ENCODE measurements at places on chromosomes 2 and 18.

GRCh38 chr18:40926679-40927078, 1028.4 kb upstream of the PIK3C3 start:
- no peak for DNase-seq

DNA sequence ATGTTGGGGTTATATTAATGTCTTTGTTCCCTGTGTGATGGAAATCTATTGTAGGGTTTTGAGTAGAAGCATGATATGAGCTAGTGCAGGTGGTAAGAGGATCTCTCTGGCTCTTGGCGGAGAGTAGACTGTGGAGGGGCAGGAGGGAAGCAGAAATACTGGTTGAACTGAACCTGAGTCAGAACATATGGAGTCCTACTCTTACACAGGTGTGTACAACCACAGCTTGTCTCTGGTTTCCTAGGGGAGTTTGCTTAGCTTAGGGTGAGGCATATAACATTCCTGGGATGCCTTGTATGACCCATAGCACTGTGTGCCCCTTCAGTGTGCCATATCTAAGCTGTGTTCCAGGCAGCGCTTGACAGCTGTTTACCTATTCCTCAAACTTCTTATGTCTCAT, 97.3 kb upstream of the GCFC2 start:
- DNase-seq = no peak

DNA sequence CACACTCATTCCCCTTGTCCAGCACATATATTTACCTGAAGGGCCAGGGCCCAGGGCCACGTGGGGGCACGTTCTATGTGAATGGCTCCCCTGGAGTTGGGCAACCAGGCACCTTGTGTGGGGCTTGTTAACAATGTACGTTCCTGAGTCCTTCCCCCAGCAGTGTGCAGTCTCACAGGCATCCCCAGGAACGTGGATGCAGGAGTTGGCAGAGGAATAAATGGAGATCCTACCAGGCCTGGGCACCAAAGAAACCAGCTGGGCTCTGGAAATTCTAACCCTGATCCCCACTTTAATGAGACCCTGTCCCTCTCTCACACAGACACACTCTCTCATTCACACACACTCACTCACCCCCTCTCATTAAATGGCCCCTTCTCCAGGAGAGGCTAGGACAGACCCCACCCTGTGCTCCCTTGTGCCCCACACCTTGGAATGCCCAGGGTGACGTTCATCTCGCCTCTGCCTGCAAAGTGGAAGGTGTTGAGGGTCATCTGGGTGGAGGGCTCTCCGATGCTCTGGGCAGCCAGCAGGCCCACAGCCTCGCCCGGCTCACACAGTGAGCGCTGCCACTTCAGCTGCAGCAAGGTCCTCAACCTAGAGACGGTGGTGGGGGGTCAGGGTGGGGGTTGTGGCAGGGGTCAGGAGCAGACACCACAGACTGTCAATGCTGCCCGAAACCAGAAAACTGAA, 65.6 kb downstream of the POLR1A start:
- DNase-seq = no peak

GRCh38 chr2:91477731-91478672, 2786.5 kb downstream of the RPIA start:
- no peak for DNase-seq

DNA sequence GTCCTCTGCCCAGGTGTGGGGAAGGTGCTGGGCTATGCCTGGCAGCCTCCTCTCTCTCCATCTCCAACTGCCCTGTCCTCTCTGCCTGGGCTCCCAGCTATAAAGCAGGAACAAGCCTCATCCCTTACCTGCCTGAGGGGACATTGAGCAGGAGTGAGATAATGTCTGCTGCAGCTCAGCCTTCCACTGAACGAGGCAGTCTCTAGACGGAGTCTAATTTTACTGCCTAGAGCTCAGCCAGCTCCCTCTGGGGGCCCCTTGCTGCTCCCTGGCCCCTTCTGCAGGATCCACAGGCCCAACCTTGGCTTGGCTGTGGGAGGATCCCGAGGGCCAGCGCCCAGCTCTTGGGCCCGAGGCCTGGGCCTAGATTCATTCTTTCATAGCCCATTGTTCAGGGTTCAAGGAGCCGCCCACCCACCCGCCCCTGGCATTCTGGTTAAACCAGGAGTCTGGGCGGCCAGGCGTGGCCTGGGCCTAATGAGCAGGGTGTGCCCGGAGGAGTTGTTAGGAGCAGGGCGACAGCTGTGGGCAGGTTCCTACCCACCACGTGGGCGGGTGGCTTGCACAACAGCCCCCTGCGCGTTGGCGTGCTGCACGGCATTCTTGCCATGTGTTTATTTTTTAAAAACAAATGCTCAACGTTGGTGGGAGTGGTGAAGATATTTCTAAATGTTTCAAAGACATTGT, 44.6 kb downstream of the FOSL2 start:
- DNase-seq = no peak

- DNase-seq = no peak
These were observed 229.2 kb upstream of the TFPI start for GRCh38 chr2:187783446-187783845.

DNA sequence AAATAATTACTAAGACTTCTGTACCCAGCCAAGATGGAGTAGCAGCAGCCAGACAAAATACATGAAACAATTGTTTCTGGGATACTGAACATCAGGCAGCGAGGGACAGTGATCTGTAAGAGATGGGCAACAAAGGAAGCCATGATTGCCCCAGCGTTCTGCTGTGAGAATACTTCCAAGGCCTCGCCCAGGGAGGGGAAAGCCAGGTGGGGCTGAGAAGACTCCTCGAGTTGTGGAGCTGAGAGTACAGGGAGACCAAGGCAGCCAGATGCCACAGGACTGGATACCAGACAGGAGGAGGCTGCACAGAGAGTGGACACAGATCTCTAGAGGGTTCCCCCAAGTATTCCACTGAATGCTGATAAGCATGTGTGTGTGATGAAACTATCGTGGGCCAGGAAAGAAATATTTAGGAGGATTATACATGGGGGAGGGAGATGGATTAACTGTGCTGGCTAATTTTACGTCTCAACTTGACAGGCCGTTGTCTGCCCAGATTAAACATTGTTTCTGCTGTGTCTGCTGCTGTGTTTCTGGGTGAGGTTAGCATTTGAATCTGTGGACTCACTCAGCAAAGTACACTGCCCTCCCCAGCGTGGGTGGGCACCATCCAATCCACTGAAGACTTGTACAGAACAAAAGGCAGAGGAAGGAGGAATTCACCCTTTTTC, 10.2 kb upstream of the LIMS2 start:
- DNase-seq = no peak

DNA sequence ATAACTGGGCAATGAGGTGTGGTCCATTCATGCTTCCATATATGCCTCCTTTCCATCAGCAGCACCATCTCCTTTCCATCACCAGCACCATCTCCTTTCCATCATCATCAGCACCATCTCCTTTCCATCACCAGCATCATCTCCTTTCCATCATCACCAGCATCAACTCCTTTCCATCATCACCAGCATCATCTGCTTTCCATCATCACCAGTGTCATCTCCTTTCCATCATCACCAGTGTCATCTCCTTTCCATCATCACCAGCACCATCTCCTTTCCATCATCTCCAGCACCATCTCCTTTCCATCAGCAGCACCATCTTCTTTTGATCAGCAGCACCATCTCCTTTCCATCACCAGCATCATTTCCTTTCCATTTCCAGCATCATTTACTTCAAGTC, 297.5 kb upstream of the SPHKAP start:
- no peak for DNase-seq

GRCh38 chr18:69400253-69400975, at the start of gene DOK6:
Gene DOK6, plus strand, starts transcription at chr18:69400888.
- peak; percentile 60 for DNase-seq

DNA sequence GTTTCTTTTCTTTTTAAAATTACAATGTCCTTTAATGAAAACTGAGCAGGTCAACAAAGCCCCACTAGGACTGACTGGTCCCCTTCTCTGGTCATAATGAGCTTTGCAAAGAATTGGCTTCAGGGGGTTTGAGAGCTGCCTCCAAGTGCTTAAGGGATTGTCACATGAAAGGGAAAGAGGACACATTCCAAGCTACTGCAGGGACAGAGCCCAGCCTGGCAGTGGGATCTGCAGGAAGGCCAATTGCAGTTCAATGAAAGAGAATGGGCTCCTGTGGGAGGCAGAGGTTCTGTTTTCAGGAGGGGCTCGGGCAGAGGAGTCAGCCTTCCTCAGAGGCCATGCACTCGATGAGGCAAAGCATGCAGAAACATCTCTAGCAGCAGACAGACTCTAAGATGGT, 84.1 kb upstream of the ACKR3 start:
- DNase-seq = no peak

DNA sequence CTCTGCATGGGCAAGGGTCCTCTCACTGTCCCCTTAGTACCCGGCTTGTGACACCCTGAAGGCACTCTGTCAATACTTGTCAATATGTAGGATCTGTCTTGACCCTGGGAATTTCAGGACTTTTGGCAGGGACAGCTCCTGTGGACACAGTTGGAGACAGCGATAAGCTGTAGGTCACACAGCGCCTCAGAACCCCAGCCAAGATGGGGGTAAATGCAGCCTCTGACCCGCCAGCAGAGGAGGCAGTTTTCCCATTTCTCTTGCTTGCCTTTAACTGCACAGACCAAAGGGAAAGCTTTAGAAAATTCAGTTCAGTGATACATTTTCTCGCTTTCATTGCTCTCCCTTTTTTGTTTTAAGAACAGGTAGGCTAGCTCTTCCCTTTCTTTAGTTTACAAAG, 54.8 kb upstream of the KLHL29 start:
- DNase-seq = no peak

DNA sequence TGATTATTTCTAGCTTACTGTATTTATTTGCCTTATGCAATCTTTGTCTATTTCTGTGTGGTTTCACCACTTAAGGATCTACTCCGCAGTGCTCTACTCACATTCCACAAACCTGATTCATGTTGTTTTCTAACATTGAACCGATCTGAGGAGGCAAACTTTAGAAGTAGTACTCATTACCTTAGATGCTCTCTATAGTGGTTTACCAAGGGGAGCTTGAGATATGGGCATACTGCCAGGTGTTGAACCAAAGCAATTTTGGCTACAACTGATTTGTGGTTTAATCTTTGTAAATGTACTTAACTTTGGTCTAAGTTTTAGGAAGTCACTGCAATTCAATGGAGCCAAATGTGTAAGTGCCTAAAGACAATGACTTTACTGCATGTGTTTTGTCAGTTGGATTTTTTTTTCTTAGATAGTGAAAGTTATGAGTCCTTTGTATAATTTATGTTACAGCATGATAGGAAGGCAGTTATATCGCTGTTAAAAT, 50.1 kb downstream of the MAP2 start:
- no peak for DNase-seq

DNA sequence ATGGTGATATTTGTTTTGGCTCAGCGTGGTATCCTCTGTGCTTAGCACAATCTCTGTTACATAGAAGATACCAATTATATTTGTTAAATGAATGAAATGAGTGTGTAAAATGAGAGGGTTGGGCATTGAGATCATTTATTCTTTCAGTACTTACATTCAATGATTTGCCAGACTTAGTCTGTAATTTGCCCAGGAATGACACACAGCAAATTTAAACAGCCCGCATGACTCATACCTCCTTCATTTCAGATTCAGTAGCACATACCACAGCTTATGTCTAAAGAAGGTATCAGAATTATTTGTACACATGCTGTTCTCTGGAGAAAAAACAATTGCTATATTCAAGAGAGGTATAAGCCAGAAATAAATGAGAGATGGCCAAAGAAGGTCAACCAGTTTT, 37.0 kb downstream of the KLHL14 start:
- no peak for DNase-seq

DNA sequence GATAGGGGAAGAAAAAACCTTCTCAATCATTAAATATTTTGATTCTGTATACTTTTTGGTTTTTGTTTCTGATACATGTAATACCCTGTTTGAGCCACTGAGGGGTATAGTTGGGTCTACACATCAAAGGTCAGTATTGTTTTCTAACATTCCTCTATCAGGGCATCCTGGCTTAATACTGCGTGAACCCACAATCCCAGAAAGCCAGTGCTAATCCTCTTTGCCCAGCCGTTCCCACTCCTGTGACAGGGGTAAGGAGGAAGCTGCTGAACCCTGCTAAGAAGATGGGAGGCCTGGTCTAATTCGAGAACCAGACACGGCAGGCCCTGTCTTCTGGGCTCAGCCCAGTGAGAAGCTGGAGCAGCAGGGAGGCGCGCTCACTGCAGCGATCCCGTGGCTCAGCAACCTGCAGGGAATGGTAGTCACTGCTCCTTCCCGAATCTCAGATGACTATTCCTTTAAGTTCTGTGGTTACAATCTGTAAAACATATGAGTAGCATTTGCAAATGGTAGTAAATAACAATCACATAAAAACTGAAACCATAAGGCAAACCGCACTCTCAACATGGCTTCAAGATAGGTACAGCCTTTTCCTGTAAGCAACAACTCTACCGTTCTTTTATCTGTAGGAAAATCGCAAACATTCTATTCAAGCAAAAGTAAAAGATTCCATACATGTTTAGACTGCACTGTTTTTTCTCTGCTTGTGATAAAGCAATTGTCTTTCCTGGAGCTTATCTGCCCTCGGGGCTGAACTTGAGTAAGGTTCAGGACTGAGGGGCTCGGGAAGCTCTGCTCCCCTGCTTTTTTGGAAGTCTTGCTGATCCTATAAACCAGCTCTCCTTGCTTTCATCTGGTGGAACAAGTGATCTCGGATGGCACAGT, 87.0 kb downstream of the EPB41L3 start:
- DNase-seq = peak; percentile 50

GRCh38 chr2:96801786-96802595, 14.1 kb upstream of the CNNM3 start:
- no peak for DNase-seq

- DNase-seq = peak; percentile 81
These were observed 652 bp downstream of the ITPRID2 start for GRCh38 chr2:181891966-181892798.

DNA sequence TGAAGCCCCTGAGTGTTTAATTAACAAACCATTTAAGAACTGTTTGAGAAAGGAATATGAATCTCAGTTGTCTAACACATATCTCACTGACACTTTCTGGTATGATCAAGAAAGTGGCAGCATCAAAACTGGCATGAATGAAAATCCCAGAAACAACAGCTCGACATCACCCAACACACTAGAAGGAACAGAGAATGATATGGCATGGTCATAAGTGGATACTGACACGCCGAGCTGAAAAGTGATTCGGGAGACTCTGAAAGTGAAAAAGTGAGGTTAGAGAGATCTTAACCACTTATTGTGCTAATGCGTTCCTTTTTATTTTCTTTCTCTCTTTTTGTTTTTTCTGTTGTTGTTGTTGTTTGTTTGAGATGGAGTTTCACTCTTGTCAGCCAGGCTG, 37.9 kb downstream of the MRPL35 start:
- DNase-seq = no peak

GRCh38 chr2:74503506-74504475, 3.7 kb downstream of the PCGF1 start:
- no peak for DNase-seq

All from midbrain (tissue), 1 donor.